ENCODE measurements at places on chromosomes 6 and 20.
A peak's percentile ranks its signal among the peaks of the same experiment; 100 is the strongest.

- no peak for ATAC-seq
Measured at GRCh38 chr6:119479860-119480655, 130.5 kb upstream of the MAN1A1 start.

- ATAC-seq = no peak
Measured at GRCh38 chr20:36645998-36646397, at the start of gene SLA2. Gene SLA2, minus strand, starts transcription at chr20:36646196. Its CDS starts 4,861 bp downstream, at chr20:36641335.

DNA sequence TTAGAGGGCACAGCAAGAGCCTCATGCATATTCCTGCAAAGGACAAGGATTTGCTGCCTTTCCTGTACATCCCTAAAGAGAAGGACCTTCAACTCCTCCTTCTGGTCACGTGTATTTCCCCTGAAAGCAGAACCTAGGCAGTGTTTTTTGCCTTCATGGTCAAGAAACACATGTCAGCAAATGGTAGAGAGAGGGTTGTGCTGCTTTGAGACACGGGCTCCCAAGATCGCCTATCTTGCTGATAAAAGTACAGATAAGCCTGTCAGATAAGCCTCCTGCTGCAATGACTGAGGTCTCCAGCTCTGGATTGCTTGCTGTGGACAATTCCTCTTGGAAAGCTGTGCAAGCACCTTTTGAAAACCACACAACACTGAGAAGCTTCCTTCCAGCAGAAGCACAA, 580.8 kb downstream of the CBLN4 start:
- no peak for ATAC-seq

DNA sequence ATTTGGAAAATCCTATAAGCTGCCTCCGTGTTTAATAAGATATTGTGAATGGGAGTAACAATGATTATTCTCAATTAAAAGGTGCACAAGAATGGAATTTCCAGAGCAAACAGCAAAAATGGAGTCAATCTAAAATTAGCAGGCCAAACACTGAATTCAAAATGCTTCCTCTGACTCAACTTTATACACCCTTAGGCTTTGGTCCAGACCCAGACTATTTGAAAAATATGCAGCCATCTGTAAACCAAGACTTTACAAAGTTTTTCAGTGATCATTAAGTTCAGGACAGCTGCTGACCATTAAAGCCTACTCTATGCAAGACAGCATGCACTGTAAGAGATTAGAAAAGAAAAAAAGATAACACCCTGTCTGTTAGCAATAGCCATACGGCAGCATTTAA, 39.4 kb upstream of the CCN6 start:
- ATAC-seq = peak; percentile 72

DNA sequence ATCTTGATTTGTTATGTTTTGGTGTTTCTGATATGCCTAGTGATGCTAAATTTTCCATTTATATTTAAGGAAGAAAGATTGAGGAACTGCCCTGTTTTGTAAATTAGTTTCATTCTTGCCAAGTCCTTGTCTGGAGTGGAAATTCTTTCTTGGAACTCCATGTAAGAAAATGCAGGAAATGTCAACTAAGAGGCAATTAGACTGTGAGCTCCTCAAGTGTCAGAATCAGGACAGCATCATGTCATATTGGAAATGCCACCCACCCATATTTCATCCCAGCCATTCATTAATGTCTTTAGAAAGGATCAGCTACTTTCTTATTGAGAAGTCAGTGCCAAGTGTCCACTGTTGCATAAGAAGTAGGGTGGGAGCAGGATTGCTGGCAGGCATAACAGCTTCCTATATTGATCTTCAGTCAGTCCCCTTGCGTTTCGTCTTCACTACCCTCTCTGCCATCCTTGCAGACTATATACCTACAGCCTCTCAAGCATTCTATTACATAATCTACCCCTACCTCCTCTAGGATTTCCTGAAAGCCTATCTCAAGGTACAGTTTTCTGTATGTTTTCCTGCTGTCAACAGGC, 42.4 kb downstream of the HAO1 start:
- no peak for ATAC-seq

- ATAC-seq = no peak
Measured at GRCh38 chr6:11975353-11975977, 36.6 kb upstream of the HIVEP1 start.

- ATAC-seq = no peak
Measured at GRCh38 chr6:112243861-112244827, 10.2 kb downstream of the LAMA4 start.

GRCh38 chr6:27829453-27830211, 82.6 kb downstream of the OR2B2 start:
- peak; percentile 10 for ATAC-seq

- ATAC-seq = no peak
Measured at GRCh38 chr20:39767352-39767751, 805.2 kb downstream of the DHX35 start.

DNA sequence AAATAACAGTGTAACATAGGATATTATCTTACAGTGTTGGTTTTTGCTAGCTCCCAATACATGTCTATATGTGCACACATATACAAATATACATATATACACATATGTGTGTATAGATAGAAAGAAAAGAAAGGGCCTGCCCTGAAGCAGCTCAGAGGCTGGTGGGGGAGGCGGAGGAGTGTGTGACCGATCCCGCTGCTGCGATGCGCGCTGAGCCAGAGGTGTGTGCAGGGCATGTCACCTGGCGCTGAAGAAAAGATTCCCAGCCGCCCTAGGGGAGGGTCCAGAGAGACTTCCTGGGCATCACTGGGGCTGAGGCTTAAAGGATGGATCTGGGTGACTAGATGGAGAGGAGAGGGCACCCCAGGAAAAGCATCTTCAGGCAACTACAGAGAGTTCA, 110.2 kb downstream of the FAM50B start:
- ATAC-seq = no peak

GRCh38 chr20:25254986-25255680, 7.2 kb downstream of the PYGB start:
- ATAC-seq = peak; percentile 75

- ATAC-seq = no peak
Measured at GRCh38 chr20:24762791-24763350, 186.2 kb upstream of the CST7 start.

DNA sequence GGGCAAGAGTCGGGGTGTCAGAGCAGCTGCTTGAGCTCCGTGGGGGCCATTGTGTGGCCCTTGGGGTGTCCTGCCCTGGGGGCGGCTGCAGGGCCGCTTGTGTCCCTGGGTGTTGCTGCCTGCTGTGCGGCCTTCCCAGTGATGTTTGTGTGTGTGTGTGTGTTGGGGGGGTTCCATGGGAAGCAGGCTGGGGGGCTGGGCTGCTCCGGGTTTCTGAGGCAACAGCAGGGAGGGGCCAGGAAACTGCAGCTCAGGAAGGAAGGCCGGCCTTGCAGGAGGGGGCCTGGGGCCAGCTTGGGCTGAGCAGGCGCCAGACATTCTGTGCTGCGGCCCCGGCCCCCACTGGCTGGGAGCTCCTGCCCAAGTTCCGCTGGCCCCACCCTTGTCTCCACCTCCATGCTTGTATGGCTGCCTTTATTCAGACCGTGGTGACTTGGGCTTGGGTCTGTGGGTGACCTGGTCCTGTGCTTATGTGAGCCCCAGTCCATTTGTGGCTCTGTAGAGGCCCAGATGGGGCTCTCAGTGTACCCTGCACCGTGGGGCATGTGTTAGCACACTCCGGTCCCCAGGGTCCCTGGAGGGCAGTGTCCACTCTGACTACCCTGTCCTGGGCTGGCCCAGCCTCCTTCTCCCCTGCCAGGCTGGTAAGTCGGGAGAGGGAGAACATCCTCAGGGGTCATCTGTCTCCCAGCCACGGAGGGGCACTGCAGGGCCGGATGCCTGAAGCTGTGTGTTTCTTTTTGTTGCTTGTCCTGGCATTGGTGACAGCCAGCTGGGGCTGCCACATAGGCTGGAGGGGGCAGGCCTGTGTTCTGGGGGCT, 4.6 kb upstream of the SOX18 start:
- peak; percentile 39 for ATAC-seq

All from SK-N-SH treated with all-trans-retinoic acid at 6 μM for 48 hours (cell line).